ENCODE measurements at places on chromosomes 16 and 17.

GRCh38 chr17:80588702-80589383 is 44.2 kb downstream of the RPTOR start:
- no peak for DNase-seq

- DNase-seq: peak; percentile 8
Measured at GRCh38 chr17:13114601-13115031, 96.8 kb upstream of the ELAC2 start.

DNA sequence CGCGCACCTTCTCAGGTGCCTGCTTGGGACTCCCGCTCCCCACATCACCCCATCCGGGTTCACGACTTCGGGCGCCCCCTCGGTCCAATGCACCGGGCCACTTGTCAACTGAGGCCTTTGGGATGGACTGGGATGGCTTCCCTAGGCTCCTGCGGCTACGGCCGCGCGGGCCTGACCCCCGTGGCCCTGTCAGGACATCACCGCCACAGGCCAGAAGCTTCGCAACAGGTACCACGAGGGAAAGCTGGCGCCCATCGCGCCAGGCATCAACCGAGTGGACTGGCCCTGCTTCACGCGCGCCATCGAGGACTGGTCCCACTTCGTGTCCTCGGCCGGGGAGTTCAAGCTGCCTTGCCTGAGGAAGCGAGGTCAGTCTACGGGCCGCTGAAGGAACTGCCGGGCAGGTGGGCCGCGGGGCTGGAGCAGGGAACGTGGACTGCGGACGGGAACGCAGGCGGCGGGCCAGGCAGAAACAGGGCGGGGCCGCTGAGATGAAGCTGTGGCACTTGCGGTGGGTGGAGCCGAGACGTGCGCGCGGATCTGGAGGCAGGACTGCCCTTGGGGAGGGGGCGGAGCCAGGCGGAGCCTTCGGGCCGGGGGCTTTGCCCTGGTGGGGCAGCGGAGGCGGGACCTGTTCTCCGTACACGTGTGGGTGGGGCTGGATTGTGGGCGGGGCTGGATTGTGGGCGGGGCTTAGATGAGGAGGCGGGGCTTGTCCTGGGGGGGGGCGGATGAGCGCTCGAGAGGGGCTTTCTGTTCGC is 13.7 kb upstream of the CNGB1 start:
- peak; percentile 90 for DNase-seq

- DNase-seq: no peak
Measured at GRCh38 chr17:28320215-28321061, 1.4 kb downstream of the TMEM97 start.

GRCh38 chr16:78895681-78896080 is 704.9 kb downstream of the MAF start:
- no peak for DNase-seq

GRCh38 chr17:71461498-71462169 is 659.2 kb upstream of the SOX9 start:
- no peak for DNase-seq

DNA sequence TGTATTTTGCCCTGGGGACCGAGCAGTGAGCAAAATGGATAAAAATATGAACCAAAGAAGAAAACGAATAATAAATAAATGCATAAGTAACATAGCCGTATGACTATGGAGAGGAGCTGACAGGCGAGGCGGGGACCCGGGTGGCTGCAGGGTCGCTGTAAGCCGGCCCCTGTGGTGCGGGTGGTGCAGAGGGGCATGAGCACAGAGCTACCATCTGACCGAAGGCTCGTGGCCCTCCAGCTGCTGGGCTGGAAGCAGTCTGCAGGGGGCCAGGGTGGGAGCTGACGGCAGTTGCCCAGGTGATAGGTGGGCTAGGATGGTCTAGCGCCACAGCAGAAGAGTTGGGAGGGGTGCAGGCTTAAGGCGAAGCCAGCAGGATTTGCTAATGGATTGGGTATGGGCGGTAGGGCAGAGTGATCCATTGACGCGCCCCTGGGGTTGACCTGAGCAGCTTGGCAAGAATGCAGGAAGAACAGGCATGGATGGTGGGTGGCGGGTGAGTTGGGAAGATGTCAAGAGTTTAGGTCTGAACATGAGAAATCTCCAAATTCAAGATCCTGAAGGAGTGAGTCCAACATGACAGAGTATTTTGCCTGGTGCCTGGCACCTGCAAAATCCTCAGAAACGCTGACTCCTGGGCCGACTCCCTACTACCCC is 228.0 kb downstream of the FOXL1 start:
- DNase-seq: no peak

DNA sequence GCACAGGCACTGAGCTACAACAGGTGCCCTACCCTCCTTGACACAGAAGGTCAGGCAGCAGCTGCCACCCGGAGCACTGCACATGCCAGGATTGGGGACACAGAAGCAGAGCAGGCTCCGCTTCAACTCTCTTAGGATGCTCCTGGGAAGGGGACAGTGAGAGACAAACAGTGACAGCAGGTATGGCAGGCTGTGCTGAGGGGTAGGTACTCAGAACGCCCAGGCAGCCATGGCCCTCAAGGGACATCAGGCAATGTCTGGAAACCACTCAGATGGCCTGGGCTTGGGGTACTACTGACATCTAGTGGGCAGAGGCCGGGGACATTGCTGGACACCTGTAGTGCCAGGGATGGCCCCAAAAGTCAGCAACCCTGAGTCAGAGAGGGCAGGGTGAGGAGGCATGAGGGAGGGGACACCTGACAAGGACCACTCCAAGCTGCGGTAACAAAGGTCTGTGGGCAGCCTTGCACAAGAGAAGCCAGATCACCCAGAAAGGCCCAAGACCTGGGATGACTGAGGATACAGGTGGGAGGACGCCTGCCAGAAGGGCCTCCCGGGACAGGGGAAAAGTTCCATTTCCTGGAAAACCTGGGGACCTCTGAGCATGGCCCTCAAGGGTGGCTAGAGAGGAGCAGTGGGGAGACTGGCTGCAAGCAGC is 21.2 kb downstream of the PEMT start:
- no peak for DNase-seq

- no peak for DNase-seq
Measured at GRCh38 chr16:81333356-81333755, 18.6 kb downstream of the GAN start.

GRCh38 chr17:19660219-19660870 is 11.8 kb downstream of the ALDH3A2 start:
- no peak for DNase-seq

DNA sequence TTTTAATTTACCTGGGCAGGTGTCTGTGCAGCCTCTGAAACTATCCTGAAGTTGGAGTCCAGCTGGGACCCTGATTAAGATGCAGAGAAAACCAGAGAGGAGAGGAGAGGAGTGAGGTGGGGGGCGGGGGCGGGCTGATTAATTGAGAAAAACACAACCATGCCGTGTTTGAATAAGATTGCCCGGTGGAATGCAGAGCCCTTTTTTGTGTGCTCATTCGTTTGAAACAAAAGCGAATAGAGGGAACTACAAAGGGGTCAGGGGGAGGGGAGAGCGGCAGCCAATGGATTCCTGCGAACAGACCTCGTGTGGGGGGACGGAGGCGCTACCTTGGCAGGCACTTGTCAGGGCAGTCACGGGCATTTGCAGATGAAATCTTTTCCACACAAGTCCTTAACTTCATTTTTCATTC is 355.8 kb downstream of the SOX9 start:
- DNase-seq: no peak

GRCh38 chr16:4231367-4231766 is 10.5 kb downstream of the SRL start:
- DNase-seq: no peak

DNA sequence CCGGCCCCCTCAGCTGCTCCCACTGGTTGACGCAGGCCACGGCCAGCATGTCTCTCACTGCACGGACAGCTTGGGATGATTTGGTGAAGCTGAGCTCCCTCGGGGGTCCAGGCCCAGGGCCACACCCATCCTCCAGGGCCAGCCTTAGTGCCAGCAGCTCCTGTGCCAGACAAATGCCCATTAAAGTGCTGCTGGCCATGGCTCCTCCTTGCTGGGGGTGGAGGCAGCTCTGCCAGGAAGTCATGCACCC is 2.5 kb downstream of the TRIM47 start:
- DNase-seq: no peak

- DNase-seq: no peak
Measured at GRCh38 chr17:50316016-50316587, 29.8 kb upstream of the XYLT2 start.

DNA sequence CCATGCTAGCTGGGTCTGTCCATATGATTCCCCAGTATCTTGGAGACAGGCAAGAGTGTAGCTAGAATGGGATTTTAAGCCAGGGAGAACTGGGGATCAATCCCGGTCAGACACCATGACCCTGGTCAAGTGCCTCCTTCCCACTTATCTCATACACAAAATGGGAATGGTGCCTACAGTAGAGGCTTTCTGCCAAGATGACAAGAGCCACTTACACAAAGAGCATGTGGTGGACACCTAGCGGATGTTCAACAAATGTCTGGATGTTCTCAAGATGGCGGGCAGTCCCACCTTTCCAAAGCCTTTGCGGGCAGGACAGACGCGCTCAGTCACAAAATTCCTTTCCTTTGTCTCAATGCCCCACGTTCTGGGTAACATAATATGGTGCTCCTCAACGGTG is 57.3 kb downstream of the MAF start:
- DNase-seq: no peak

GRCh38 chr16:1509307-1510221 is 16.4 kb downstream of the TELO2 start:
- no peak for DNase-seq

DNA sequence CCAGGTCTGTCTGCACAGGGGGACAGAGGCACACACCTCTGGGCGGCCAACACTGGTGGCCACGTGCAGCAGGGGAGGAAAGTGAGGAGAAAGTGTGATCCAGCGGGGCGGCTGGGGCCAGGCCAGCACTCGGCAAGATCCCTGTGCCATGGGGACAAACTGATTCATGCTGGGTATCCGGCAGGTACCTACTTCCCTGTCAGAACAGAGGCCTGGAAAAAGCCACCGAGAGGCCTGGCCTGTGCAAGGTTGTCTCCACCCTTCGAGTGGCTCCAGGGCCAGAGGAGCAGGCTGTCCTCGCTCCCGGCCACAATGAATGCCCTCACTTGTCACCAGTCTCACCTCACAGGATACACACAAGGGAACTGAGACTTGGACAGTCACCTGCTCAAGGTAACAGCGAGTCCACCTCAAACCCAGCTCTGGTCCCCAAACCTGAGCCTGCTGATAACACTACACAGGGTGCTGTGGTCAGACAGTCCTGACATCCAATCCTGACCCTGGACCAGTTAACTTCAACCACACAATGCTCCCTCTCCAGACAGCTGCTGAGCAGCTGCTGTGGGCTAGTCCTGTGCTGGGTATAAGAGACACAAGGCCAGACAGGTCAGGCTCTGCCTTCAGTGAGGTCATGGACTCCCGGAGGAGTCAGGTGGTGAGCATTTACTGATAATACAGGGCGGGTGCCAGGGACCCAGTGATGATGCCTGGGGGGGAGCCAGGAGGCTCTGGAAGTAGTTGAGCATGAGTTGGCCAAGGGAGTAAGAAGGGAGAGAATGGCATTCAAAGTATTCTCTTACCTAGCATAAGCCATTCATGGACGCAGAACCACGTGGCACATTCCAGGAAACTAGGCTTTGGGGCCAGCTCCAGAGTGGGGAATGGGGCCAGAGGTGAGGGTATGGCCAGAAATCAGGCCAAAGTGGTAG is 53.0 kb downstream of the VAC14 start:
- DNase-seq: no peak

- DNase-seq: no peak
Measured at GRCh38 chr17:77736721-77737120, 221.8 kb upstream of the TNRC6C start.

DNA sequence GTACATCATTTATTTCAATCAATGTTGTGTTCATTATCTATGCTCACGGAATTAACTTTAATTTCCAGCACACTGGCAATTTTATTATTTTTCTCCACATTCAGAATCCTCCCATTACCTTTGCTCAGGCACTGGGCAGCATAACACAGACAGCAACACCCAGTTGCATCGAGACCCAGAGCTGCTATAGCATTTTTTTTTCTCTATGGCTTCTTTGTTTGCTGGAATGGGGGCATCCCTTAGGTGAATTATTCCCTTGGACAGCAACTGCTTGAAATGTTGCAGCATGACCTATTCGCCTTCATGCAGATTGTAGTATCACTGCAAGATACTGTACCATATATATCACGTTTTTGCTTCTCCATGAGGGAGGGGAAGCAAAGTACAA is 88.8 kb downstream of the CHD9NB start:
- DNase-seq: no peak

GRCh38 chr17:80730739-80731138 is 186.1 kb downstream of the RPTOR start:
- DNase-seq: no peak

DNA sequence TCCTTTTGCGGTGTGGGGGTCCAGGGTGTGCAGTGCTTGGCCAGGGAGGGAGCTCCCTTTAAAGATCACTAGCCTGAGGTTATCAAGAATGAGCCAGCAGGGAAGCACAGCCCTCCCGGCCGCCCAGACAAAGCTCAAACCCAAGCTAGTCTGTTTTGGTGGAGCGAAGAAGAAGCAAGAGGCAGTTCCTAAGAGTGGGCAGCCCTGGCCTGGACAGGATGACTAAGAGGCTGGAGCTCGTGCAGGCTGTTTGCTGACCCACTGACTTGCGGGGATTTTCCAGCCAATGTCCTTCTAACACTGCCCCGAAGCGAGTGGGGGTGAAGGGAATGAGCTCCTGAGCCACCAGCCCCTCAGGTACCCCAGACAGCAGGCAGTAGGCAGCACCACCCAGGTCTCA is 134.4 kb downstream of the COPRS start:
- no peak for DNase-seq

DNA sequence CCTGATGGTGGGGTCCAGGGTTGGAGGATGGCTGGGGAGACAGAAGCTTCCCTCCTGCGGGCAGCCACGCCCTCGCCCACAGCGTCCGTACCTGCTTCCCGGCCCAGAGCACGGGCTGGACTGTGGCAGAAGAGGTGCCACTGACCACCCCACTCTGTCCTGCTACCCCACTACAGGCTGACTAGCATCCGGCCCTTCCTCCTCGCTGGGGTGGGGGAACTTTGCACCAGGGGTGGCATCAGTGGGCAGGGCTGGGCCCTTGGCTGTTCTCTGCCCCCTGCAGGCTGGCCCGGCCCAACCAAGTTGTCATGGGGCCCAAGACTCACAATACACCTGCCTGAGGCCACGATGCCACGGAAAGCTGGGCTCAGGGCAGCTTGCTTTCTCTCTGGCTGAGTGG is 73.0 kb downstream of the KLHDC4 start:
- no peak for DNase-seq

Measured in B cell (primary cell).